ENCODE measurements at places on chromosomes 13 and 19. TPM values are rescaled to one million over a fixed set of nuclear protein-coding genes. Genes with fewer than 3 reads are reported as not detected.

GRCh38 chr13:30156826-30157615 lies 150.3 kb downstream of the KATNAL1 start:
- H3K4me1 ChIP-seq = peaks cover 17% of the 10 kb centered on the region
- no peak overlapping the region for H3K4me3 ChIP-seq
- H3K36me3 ChIP-seq = no peaks in the 10 kb centered on the region
- peaks cover 7% of the 10 kb centered on the region for H3K27me3 ChIP-seq

ONECUT3 gene
- not detected for total RNA-seq

DNA sequence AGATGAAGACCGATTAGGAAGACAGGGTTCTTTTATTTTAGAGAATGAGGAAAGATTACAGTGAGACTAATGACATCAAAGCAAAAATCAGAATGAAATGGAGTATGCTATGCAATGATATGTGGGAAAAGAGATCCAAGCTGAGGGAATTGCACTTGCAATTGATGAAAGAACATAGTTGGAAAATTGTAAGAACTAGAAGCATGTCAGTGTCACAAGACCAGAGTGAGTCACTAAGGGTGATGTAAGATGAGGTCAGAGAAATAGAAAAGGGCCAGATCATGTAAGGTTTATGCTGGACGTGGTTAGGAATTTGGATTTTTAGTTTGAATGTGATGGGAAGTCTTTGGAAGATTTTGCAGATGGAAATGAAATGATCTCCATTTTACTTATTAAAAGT lies 1937.3 kb downstream of the OLFM4 start:
- no peaks in the 10 kb centered on the region for H3K36me3 ChIP-seq
- no peaks in the 10 kb centered on the region for H3K4me1 ChIP-seq
- no peak overlapping the region for H3K27ac ChIP-seq
- no peak for DNase-seq

ASF1B gene
- total RNA-seq = 75.3 TPM

CBY2 gene
- not detected for total RNA-seq

DNA sequence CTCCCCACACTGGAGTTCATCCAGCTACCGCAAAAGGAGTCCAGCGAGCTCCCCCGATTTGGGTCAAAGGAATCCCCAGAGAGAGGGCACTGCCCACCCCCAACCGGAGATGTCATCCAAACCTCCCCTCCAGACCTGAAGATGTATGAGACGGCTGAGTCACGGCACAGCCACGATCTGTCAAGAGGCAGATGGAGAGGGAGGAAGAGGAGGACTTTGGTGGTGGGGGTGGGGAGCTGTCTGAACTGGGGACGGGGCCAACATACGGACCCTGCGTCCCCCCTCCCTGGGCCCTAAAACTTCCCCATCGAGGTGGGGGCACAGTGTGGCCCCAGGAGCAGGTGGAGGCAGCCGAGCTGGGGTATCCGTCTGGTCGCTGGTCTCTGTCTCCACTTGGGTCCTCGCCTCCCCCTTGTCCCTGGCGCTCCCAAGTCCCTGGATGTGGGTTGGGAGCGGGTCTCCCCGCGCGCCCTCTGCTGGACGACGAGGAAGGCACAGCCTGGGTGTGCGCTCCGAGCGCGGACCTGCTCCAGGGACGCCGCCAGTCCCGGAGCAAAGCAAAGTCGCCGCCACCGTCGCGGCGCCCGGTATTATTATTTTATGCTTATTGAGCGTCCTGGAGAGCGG lies 3.8 kb downstream of the PDE4A start:
- H3K4me1 ChIP-seq = peaks cover 72% of the 10 kb centered on the region
- peaks cover 5% of the 10 kb centered on the region for H3K36me3 ChIP-seq
- peaks cover 3% of the 10 kb centered on the region for H3K27me3 ChIP-seq
- DNase-seq = peak; percentile 84

B3GNT3 gene
- not detected for total RNA-seq
